Right atrium auricular region (tissue), 2 donors: ENCODE measurements at places on chromosomes 4 and X. TPM values are rescaled to one million over a fixed set of nuclear protein-coding genes. Genes with fewer than 3 reads are reported as not detected.

The MAGEE2 gene
- not detected for total RNA-seq

The HPGD gene
- total RNA-seq, result 3.1 TPM

The PDLIM3 gene
- total RNA-seq, result 783 TPM

The COPS4 gene
- total RNA-seq, result 55.2 TPM

The DDX3X gene
- 152 TPM for total RNA-seq

The MAD2L1 gene
- total RNA-seq, result 0.78 TPM

The HAND2 gene
- total RNA-seq, result 108 TPM

The TMSB15C gene
- total RNA-seq, result 0.47 TPM

The STATH gene
- not detected for total RNA-seq

The ADGRL3 gene
- 1.9 TPM for total RNA-seq

The GATA1 gene
- not detected for total RNA-seq

The CORIN gene
- total RNA-seq, result 42.3 TPM

The ODAPH gene
- not detected for total RNA-seq

The TRO gene
- total RNA-seq, result 4.3 TPM

The BTK gene
- 2.4 TPM for total RNA-seq

The LRIT3 gene
- total RNA-seq, result not detected

The DMRTC1 gene
- total RNA-seq, result not detected

The DRD5 gene
- 0.24 TPM for total RNA-seq

The PYURF gene
- 66.4 TPM for total RNA-seq

The STARD8 gene
- total RNA-seq, result 14.6 TPM
